ENCODE measurements at places on chromosomes 2 and 18.
A peak's percentile ranks its signal among the peaks of the same experiment; 100 is the strongest.

DNA sequence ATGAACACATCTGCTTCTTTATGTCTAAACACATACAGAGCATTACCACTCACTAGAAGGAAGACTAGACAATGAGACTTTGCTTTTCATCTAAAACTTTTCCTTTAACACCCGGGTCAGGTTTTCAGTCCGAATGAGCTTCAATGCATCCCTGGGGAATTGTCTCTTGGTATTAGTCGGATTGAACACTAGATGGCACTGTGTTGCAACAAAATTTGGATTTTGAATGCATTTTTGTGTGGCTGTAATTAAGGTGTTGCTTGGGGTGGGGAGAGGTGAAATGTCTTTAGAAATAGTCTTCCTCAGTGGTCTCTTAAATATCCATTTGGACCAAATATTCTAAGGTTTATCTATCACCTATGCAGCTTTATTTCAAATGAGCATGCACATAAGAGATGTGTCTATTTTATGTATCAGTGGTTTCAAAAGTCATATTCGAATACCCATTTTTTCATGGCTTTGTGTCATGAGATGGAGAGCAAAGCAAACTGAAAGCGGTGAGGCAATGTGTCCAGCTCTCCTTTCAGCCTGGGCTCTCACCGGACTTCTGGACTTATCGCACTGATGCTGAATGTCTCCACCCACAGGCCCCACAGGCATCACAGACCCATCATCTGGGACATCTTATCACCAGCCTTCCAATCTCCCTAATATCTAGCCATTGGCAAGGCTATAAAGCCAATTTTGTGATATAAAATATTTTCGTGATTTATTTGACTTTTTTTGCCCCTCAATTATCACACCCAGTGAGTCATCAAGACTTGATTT lies 510.3 kb downstream of the RNF144A start:
- DNase-seq = peak; percentile 14

GRCh38 chr2:147342329-147342728 lies 502.5 kb upstream of the ACVR2A start:
- no peak for DNase-seq

GRCh38 chr2:179569831-179570233 lies 291.6 kb downstream of the ZNF385B start:
- no peak for DNase-seq

- no peak for DNase-seq
These were observed 434.5 kb upstream of the RAB12 start for GRCh38 chr18:8174771-8175170.

DNA sequence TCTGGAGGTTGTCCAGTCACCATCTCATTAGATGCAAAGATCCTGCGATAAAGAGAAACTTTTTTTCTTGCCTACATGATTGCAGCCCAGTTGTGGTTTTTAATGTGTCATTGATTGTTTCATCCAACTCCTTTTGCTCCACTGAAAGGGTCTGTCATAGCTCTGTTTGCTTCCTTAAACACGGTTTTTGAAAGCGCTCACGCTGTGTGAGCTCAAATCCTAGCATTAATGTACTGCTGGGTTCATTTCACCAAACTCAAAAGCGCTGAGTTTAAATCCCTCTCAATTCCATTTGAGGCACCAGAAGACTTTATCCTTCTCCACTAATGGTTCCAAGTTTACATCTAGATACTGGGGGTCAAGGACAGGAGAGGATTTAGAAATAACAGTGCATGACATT lies 53.6 kb downstream of the CDK15 start:
- no peak for DNase-seq

DNA sequence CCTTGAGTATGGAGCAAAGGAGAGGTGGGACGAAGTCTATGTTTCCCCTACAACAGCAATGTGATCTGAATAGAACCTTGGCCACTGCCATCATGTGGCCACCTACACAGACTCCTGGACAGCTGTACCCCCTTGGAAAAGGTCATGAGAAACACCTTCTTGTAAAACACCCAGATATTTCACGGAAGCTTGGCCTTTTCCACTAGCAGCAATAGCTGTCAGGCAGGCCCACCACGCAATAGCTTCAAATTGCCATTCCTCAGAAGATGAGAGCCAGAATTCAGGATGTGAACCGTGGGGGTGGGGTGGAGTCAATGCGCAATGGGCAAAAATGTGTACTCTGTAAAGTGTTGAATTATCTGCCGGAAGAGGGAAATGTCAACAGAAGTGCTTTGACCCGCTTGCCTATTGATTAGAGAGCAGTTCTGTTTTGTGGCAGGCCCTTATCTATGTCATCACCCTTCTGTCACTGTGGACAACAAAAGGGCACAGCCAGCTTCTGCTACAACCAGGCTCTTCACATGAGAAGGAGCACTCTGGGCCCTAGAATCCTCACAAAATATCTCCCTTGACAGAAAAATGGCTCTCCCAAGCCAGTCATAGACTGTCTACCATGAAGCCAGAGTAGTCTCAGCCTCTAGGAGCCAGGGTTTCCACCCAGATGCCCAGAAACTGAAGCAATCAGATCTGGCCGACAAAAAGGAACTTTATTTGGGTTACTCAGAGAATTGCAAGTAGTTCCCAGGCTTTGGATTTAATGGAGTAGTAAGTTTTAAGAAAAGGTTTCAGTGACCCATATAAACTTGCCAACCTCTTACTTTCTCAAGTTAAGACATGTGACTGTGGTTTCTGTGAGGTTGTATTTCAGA lies 9.5 kb downstream of the INPP1 start:
- DNase-seq = peak; percentile 85

- no peak for DNase-seq
These were observed 341.4 kb downstream of the ZNF516 start for GRCh38 chr18:76153691-76154090.

DNA sequence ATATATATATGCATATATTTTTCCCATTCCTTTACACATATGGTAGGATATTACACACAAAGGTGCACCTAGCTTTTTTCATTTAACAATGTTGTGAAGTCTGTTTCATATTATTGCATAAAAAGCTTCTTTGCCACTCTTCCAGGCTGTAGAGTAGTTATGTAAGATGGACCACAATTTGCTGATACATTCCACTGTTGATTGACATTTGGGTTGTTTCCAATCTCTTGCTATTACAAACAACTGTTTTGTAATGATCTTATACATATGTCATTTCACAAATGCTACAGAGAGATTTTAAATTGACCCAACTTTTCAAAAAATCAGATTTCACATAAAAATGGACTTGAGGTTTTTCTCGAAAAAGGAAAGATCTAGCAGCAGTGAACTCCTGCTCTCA lies 301.4 kb downstream of the CDCA7 start:
- no peak for DNase-seq

DNA sequence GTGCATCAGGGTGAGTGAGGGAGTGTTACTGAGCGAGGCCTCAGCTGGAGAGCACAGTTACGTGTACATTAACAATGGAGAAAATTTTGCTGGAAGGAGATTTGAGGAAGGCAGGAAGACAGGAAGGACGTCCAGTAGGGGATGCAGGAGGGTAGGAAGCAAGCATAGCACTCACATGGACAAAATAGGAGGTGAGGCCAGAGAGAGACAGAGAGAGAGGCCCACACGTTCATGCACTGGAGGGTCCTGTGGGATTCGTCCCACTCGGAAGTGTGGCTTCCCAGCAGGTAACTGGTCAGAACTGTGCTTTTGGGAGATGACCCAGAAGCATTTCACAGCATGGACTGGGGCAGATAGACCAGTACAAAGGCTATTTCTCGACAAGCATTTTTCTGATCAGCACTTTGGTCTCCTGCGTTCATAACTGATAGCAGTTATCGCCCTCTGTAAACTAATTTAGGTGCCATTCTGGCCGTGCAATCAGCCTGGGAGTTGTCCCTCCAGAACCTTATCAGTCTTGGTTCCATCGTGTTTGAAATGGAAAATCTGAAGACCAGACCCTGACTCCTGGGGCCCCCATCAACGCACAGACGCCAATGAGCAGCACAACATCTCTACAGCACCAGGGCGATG lies 5.7 kb downstream of the LCT start:
- DNase-seq = no peak

DNA sequence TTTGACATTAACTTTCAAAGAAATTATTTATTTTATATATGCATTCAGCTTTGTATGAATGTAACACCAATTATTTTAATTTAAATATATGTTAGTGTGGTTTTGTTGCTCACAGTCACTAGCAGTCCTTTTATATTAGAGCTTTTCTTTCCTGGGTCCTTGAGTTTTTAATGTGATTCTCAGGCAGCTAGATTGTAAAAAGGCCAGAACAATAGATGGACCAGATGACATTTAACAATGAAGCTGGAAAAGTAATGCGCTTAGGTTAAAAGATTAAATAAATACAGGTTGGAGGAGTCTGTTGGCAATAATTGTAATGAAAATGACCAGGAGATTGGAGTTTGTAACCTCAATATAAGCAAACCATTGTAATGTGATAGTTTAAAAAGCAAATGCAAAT lies 171.1 kb downstream of the FTCDNL1 start:
- no peak for DNase-seq

DNA sequence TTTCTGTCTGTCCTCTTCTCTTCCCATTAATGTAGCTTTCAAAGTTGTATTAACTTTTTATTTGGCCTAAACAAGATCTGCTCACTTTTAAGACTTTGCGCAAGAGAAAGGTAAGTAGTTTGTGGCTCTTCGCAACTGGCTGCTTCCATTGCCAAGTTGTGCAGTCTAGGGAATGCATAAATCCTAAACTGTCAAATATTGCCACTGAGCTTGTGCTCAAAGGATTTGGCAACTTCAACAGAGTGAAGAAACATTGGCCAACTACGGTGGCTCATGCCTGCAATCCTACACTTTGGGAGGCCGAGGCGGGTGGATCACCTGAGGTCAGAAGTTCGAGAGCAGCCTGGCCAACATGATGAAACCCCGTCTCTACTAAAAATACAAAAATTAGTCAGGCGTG lies 826.4 kb downstream of the EPHA4 start:
- DNase-seq = no peak

- no peak for DNase-seq
These were observed 78.7 kb upstream of the RGPD5 start for GRCh38 chr2:109715313-109715805.

GRCh38 chr18:27728659-27729058 lies 448.3 kb downstream of the CDH2 start:
- DNase-seq = no peak

DNA sequence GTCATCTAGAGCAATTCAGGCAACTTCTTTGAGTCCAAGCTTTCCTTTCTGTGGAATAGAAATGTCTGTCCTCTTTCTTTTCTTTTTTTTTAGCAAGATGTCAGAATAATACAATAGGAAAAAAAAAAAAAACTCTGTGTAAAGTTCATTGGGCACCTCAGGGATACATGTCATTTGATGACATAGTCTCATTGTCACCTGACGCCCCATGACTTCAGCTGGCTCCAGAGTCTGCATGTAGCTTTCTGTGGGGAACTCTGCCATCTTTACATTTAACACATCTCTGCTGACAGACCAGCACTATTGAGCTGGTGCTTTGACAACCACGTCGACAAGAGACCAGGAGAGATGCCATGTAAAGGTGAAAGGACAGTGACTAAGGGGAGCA lies 172.5 kb upstream of the KLF7 start:
- DNase-seq = no peak

DNA sequence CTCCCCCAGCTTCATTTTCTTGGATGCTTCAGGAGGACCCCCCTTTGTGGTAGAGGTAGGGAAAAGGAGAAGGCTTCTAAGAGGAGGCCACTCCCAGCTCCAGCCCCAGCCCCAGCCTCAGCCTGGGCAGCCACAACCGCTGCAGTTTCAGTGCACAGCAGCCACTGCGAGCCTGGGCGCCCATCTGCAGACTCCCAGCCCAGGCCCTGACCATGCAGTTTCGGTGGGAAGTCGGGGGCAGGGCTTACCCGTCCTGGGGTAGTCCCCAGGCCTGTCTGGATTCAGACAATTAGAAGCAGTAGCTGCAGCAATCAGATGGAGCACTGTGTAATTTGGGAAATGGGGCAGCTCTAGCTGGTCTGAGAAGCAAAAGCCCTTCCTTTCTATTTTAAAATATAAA lies 28.6 kb downstream of the ITM2C start:
- DNase-seq = no peak

DNA sequence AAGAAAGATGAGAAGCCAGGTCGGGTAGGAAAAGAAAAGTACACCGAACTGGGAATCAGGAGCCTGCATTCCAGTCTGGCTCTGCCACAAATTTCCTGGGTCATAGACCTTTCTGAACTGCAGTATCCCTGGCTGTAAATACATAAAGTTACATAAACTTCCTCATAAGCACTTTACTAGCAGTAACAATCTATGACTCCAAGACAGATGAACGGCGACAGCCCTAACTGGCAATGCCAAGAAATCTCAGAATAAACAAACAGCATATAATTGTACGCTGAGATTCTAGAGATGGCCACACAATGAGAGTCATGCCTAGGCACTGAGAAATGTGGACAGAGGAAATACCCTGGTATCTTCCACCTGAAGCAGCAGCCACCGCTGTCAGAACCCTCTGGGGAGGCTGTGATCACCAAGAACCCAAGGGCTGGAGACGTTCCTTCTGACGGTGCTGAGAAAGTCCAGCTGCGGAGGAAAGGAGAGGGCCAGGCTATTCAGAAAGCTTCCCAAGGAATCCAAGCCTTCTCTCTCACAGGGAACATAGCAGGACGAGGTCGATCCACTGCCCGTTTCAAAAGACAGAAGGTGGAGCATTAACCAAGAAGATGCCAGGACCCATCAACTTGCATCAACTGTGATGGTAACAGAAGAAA lies 89.3 kb upstream of the SLC66A3 start:
- DNase-seq = no peak
